ENCODE measurements at places on chromosomes 11 and 22. TPM values are rescaled to one million over a fixed set of nuclear protein-coding genes. Genes with fewer than 3 reads are reported as not detected.

The SCYL1 gene
- 76.7 TPM for total RNA-seq

The TREH gene
- not detected for total RNA-seq

The OR5P2 gene
- not detected for total RNA-seq

The NLRP14 gene
- 0.05 TPM for total RNA-seq

The PTPRCAP gene
- total RNA-seq, result 390 TPM

The FOLR2 gene
- not detected for total RNA-seq

The SERPIND1 gene
- total RNA-seq, result not detected

The FGF3 gene
- not detected for total RNA-seq

The ADORA2A gene
- 21.1 TPM for total RNA-seq

The VEGFB gene
- 53.4 TPM for total RNA-seq

The TRIM6 gene
- total RNA-seq, result 1.5 TPM

- H3K27ac ChIP-seq, result peak overlapping the region; percentile 49
- no peak for DNase-seq
- peaks cover 26% of the 10 kb centered on the region for H3K27me3 ChIP-seq
- H3K4me3 ChIP-seq, result no peak overlapping the region
- H3K36me3 ChIP-seq, result no peaks in the 10 kb centered on the region
- peaks cover 56% of the 10 kb centered on the region for H3K4me1 ChIP-seq
These were observed 20.7 kb downstream of the ZBTB16 start for GRCh38 chr11:114080219-114080618.

DNA sequence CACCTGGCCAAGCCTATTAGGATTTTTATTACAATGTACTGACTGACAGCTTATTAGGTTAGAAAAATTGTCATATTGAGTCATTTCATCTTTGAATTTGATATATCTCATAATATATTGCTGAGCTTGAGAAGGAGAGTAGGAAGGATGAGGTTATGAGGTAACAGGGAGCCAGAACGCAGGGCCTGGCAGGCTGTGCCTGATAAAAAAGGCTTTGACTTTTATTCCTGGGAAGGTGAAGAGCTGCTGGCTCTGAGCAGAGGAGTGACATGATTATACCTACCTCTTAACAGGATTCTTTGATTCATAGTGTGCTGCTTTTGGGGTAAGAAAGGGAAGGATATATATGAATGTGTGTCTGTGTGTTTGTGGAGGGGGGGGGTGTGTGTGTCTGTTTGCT, 70.9 kb downstream of the SFI1 start:
- H3K27ac ChIP-seq, result no peak overlapping the region
- no peaks in the 10 kb centered on the region for H3K27me3 ChIP-seq
- H3K4me1 ChIP-seq, result peaks cover 7% of the 10 kb centered on the region

- peaks cover 7% of the 10 kb centered on the region for H3K4me1 ChIP-seq
- DNase-seq, result no peak
- H3K27me3 ChIP-seq, result peaks cover 53% of the 10 kb centered on the region
These were observed 3.0 kb downstream of the THY1 start for GRCh38 chr11:119419834-119420492.

DNA sequence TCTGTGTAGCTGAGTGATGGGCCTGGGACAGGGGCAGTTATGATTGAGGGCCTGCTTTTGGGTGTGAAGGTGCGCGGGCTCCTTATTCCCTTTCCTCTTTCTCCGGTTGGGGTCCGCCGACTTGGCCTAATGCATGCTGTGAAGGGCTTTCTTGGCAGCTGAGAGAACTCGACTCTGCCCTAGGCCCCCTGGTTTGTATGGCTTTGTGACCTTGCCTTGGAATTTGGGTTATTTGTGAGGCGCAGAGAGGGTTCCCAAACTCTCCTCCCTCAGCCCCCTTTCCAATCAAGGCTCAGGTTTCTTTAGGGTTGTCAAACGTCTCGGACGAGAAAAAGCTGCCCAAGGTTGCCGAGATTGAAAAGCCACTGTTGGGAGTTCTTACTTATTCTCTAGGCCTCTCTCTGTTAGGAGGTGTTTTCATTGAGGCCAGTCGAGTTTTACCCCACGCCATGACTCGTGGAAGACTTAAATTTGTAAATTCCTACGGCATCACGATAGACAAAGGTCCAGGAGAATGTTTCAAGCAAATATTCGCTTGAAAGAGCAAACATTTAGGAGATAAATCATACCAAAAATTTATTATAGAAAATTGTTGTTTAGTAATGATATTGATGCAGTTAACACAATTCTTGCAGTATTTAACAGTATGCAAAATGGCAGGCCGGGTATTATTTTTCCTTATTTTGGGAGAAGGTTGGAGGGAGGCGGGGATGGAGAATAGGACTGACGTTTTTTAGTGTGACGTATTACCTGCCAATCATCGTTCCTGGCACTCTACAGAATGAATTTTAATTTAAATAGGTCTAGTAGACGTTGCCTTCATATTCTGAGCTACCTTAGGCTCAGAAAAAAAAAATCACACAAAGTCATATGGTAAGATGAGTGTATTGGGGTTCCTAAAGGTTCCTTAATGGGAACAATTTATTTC, 689 bp downstream of the PDHX start:
- H3K27ac ChIP-seq, result peak overlapping the region; percentile 84
- H3K27me3 ChIP-seq, result no peaks in the 10 kb centered on the region
- H3K36me3 ChIP-seq, result peaks cover 14% of the 10 kb centered on the region
- peaks cover 27% of the 10 kb centered on the region for H3K4me1 ChIP-seq
- peak overlapping the region; percentile 83 for H3K4me3 ChIP-seq
- DNase-seq, result no peak

- no peak overlapping the region for H3K4me3 ChIP-seq
- H3K4me1 ChIP-seq, result peaks cover 15% of the 10 kb centered on the region
- peaks cover 41% of the 10 kb centered on the region for H3K27me3 ChIP-seq
- no peak overlapping the region for H3K27ac ChIP-seq
- DNase-seq, result no peak
These were observed 3.7 kb downstream of the SLC15A3 start for GRCh38 chr11:60948250-60948649.

DNA sequence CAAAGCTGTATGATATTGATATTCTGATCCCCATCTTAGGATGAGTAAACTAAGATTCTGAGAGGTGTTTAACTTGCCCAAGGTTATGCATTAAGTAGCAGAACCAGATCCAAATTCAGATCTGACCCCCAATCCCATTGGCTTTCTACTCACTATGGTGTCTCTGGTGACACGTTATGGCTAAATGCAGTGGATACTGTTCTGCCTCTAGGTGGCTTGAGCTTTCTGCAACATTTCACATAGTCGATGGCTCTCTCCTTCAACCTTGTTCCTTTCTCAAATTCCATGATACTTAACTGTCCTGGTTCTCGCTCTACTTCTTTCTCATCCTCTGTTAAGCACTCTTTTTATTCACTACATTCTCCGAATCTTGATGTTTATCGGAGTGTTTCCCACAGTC, 9.4 kb downstream of the C11orf97 start:
- no peak for DNase-seq
- no peaks in the 10 kb centered on the region for H3K4me1 ChIP-seq
- H3K36me3 ChIP-seq, result no peaks in the 10 kb centered on the region

DNA sequence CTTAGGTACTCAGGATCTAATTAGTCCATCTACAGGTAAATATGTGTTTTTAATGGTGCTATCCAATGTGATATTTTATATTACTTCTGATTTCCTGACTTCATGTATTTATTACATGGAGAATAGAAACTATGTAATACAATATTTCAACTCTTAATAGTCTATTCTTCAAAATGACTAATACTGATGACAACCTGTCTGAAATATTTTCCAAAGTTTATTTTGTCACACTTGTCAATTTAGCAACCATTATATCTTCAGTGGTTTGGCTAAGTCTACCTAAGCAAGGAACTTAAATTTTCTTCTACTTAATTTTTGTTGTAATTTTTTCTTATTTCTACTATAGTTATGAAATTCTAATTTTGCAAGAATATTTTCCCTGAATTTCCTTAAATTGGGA, 55.0 kb upstream of the CNTN5 start:
- no peak for DNase-seq
- H3K36me3 ChIP-seq, result no peaks in the 10 kb centered on the region
- H3K4me1 ChIP-seq, result no peaks in the 10 kb centered on the region
- H3K27ac ChIP-seq, result no peak overlapping the region
- no peak overlapping the region for H3K4me3 ChIP-seq
- no peaks in the 10 kb centered on the region for H3K27me3 ChIP-seq

- peaks cover 16% of the 10 kb centered on the region for H3K36me3 ChIP-seq
- peaks cover 32% of the 10 kb centered on the region for H3K4me1 ChIP-seq
- no peak overlapping the region for H3K27ac ChIP-seq
These were observed 3.0 kb downstream of the C11orf68 start for GRCh38 chr11:65915821-65916251.

DNA sequence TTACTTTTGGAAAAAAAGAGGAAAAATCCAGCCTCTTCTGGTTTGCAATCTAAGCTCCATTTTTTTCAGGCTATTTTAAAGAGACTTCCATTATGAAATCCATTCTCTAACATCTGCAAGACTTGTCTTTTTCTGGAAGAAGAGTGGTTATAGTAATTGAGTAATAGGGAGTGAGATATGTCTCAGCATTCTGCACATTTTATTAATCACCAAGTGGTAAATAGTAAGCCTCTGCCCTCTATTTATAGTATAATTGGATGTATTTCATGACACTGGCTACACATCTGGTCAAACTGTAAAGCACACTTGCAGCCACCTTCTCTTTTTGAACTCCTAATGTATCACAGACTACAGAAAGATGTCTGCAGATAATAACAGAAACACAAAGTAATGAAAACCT, 391.1 kb downstream of the ETS1 start:
- H3K27ac ChIP-seq, result no peak overlapping the region
- no peaks in the 10 kb centered on the region for H3K27me3 ChIP-seq
- H3K4me3 ChIP-seq, result no peak overlapping the region
- DNase-seq, result no peak
- no peaks in the 10 kb centered on the region for H3K36me3 ChIP-seq

- H3K4me1 ChIP-seq, result peaks cover 5% of the 10 kb centered on the region
- no peak overlapping the region for H3K4me3 ChIP-seq
- no peaks in the 10 kb centered on the region for H3K27me3 ChIP-seq
- H3K27ac ChIP-seq, result peak overlapping the region; percentile 4
- DNase-seq, result no peak
These were observed 3.1 kb downstream of the MOB2 start for GRCh38 chr11:1483445-1483961.

DNA sequence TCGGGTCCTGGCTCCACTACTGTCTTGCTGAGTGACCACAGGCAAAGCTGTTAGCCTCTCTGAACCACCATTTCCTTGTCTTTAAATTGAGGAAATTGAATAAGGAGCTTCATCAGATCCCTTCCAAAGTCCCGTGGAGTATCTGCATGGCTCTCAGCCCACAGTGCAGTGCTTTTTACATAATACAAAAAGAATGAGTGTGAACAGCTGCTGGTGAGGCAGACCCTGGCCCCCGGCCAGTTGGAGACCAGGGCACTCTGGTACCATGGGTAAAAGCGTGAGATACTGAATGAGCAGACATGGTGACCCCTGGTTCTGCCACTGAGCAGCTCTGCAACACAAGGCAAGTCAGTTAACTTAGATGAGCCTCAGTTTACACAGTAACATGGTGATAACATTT, 86.8 kb downstream of the GALNT18 start:
- no peaks in the 10 kb centered on the region for H3K36me3 ChIP-seq
- no peak overlapping the region for H3K27ac ChIP-seq
- no peaks in the 10 kb centered on the region for H3K27me3 ChIP-seq
- DNase-seq, result no peak
- no peak overlapping the region for H3K4me3 ChIP-seq

- H3K4me1 ChIP-seq, result no peaks in the 10 kb centered on the region
- H3K4me3 ChIP-seq, result no peak overlapping the region
- no peak overlapping the region for H3K27ac ChIP-seq
- H3K27me3 ChIP-seq, result no peaks in the 10 kb centered on the region
- no peak for DNase-seq
These were observed 317.7 kb upstream of the CTSC start for GRCh38 chr11:88655196-88655595.

DNA sequence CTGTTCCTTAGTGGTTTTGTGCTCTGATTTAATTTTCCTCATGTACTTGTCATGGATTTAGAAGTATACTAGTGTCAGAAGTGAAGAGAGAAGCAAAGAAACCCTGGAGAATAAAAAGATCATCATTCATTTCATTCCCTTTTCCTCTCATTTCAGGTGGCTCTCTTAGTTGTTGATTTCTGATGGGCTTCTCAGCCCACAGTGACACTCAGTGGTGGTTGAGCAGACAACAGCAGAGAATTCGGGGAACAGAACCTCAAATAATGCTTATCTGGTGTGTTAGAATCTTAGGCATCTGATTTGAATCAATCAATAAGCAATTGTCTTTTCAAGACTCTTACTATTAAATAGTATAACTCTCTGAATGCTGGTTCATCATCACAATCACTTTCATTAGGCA, 1289.4 kb downstream of the FAM181B start:
- no peak for DNase-seq
- H3K36me3 ChIP-seq, result no peaks in the 10 kb centered on the region
- no peaks in the 10 kb centered on the region for H3K27me3 ChIP-seq
- H3K4me1 ChIP-seq, result no peaks in the 10 kb centered on the region

- no peak for DNase-seq
- no peak overlapping the region for H3K27ac ChIP-seq
- no peaks in the 10 kb centered on the region for H3K36me3 ChIP-seq
- H3K4me1 ChIP-seq, result no peaks in the 10 kb centered on the region
- no peaks in the 10 kb centered on the region for H3K27me3 ChIP-seq
- H3K4me3 ChIP-seq, result no peak overlapping the region
These were observed 8.6 kb upstream of the MTNR1B start for GRCh38 chr11:92960886-92961285.

DNA sequence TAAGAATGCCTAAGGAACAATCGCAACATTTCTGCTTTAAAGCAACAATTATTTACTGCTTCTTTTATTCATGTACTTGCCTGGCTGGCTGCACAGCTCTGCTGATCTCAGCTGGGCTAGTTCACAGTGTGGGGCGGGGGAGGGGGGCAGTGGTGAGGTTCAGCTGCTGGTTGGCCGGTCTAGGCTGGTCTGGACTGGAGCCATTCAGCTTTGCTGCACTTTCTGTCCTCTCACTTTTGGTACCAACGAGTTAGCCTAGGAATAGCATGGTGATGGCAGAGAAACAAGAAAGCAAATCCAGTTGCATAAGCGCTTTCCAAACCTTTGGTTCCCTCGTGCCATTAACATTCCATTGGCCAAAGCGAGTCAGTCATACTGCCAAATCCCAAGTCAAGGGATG, 16.0 kb upstream of the MIF start:
- no peak overlapping the region for H3K27ac ChIP-seq
- no peaks in the 10 kb centered on the region for H3K4me1 ChIP-seq
- H3K4me3 ChIP-seq, result no peak overlapping the region
- no peaks in the 10 kb centered on the region for H3K36me3 ChIP-seq

- H3K27me3 ChIP-seq, result peaks cover 4% of the 10 kb centered on the region
- peak overlapping the region; percentile 96 for H3K4me3 ChIP-seq
- peak overlapping the region; percentile 96 for H3K27ac ChIP-seq
These were observed 471 bp downstream of the RNF185 start for GRCh38 chr22:31160328-31160978.

- H3K27me3 ChIP-seq, result peaks cover 22% of the 10 kb centered on the region
These were observed 43.6 kb upstream of the PRR5 start for GRCh38 chr22:44658311-44658953.

Measured in activated CD8-positive, alpha-beta memory T cell treated with anti-CD3 and anti-CD28 coated beads, Interleukin-2, amount 10 ng/mL, durations not matched to agents 7 days and 5 days (primary cell).